ENCODE measurements at places on chromosomes 11 and 22. TPM values are rescaled to one million over a fixed set of nuclear protein-coding genes. Genes with fewer than 3 reads are reported as not detected.

Gene PKNOX2
- total RNA-seq, result 2.2 TPM

Gene DERL3
- 5.0 TPM for total RNA-seq

Gene SIK2
- 5.5 TPM for total RNA-seq

Gene TTC38
- total RNA-seq, result 24.0 TPM

Gene MYOD1
- not detected for total RNA-seq

- no peak for DNase-seq
These were observed 13.9 kb upstream of the NAV2 start for GRCh38 chr11:19698493-19699292.

GRCh38 chr22:37167176-37167980, 17.7 kb upstream of the IL2RB start:
- DNase-seq, result no peak

DNA sequence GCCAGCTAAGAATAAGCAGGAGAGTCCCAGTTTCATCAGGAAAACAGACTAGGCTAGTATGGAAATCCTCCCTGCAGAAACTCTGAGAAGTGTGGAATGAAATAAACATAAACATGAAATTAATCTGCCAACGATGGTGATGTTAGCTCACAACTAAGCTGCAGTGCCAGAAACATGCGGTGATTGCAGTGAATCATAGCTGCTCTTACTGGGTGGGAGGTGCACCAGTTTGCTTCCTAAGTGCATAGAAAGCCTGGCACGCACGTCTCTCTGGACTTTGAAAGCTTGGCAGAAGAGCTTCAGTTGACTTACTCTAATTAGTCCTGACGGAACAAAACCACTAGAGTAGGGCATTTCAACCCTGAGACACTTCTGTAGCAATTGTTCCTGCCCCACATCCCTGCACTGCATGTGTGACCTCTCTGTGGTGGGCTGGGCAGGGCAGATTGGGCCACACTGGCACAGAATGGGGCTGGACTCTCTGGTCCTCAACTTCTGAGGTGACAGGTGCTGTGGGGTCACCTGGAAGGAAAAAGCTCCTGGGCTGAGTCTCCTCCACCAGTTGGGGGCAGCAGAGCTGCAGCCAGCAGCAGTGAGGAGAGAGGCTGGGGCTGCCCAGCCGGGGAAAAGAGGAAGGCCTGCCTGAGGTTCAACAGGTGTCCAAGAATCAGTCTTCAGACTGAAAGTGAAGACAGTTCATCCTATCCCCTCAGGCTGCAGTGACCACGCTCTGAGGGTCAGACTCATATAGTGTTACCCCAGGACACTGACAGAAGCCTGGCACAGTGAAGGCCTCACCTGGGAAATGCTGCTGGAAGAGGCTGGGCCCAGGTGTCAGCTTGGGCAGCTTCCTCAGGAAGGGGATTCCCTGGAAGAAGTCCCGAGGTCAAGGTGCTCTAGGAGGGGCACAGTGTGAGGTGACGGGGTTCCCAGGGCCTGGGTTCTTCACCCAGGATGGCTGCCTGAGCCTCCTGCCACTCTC, 40.5 kb downstream of the GGTLC2 start:
- peak; percentile 70 for DNase-seq

- no peak for DNase-seq
These were observed 89.7 kb downstream of the ZC3H12C start for GRCh38 chr11:110182886-110183285.

DNA sequence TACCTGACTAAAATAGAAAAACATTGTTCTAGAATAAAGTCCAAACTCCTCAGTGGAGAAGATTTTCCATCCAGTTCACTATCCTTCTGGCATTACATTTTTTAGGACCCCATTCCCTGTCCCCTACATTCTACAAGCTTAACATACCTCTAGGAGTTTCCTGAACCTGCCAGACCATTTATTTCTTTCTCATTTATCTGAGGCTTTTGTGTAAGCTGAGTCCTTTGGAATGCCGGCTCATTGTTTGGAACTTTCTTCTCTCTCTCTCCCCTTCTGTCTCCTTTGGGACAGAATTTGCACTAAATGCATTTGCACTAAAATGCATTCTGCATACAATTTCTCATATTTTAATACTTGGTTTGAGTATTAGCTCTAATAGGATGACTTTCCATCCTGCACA, 393.0 kb upstream of the ANO3 start:
- DNase-seq, result peak; percentile 3

DNA sequence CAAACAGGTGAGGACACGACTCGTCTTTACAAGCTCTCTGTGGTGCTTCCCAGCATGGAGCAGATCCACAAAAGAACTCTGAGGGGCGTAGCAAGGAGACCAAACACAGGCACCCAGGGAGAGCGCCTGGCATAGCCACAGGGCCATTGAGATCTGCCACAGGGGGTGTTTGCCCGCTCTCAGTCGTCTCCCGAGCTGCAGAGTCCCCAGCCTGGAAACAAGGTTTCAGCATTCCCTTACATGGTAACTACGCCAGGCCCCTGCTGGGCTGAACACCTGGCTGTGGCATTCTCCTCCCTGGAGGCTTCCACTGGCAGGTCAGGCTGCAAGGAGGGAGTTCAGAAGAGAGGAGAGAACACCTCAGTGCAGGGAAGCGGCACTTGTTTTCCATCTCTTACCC, 962.1 kb downstream of the NTM start:
- peak; percentile 64 for DNase-seq

GRCh38 chr11:43950311-43950855, 7.9 kb downstream of the C11orf96 start:
- no peak for DNase-seq

GRCh38 chr22:47567126-47568090, 805.0 kb downstream of the TBC1D22A start:
- no peak for DNase-seq

DNA sequence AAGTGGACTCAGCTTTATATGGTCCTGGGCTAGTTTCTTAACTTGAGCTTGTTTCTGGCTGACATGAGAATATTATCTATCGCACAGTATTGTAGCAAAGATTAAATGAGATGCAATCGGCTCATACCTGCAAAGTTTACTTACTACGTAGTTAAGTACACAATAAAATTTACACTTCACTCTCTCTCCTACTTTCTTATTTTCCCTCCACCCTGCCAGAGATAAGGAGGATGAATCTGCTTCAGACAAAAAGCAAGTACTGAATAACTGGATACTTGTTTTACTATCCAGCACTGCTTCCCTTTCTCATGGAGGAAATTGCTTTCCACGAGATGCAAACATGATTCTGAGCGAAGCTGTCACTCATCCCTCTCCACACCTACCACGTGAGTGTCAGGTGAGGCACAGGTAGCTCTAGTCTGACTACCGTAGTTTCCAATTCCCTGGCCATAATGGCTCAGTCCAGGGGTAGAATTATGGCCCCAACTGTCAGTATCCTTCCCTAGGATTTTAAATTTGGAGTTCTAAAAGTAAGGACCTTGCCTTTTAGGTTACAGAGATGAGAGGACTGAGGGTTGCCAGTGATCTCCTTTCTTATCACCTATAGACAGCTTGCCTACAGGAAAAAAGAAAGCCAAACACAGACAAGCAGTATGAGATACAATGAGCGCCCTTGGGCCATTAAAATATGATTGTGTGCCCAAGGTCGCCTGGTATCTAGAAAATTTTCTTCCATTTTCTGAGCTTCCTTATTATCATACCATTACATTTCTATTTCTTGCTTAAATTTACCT, 39.8 kb downstream of the GAB2 start:
- no peak for DNase-seq

DNA sequence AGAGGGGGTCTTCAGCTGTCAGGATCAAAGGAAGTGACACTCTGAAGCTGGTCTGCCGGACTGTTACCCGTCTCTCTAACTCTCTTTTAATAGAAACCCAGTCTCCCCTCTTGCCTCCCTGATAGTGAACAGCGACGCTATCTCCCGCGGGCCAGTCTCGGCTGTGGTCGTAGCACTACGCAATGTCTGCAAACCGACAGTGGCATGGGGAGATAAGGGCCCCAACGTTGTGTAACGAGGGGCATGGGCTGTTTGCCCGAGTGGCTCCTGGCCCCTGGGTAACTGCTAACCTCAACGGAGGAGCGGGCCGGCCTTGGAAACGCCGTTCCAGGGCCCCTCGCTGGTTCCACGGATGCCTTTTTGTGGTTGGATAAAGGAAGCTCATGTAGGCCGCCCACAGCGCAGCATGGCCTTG, 23.3 kb downstream of the ZBTB16 start:
- DNase-seq, result no peak

DNA sequence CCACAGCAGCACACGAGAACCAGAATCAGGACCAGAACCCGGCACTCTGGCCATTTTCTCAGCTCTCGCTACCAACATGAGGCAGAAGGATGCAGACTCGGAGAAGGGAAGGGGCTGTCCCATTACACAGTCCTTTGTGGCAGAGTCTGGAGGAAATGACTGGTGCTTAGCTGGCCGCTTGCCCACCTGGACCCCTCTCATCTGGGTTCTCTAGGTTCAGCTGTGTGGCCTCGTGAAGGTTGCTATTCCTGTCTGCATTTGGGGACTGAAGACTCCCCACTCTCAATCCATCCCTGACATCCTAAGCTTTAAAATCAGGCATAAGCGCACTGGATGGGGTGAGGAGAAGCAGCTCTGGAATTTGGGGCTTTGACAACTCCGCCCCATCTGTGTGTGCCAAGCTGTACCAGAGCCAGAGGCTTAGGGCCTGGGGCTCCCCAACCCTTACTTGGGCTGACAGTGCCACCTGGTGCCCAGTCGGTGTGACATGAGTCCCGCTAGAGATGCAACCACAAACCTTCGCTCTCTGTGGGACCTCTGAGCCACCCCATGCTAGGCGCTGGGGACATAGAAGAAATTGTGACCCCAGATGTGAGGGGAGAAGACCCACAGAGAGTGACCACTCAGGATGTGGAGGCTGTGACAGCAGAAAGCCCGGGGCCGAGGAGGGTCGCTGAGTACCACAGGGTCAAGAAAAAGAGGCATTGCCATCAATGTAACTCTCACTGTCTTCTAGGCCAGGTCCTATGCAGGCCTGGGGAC, 35.8 kb upstream of the FCHSD2 start:
- peak; percentile 92 for DNase-seq

GRCh38 chr11:134664447-134665187, 252.6 kb upstream of the B3GAT1 start:
- peak; percentile 43 for DNase-seq

- DNase-seq, result peak; percentile 22
These were observed 16.8 kb upstream of the CUL5 start for GRCh38 chr11:107991868-107992414.

Data from H7 (cell line).